ENCODE measurements at places on chromosomes 12 and 14. TPM values are rescaled to one million over a fixed set of nuclear protein-coding genes. Genes with fewer than 3 reads are reported as not detected.

GRCh38 chr14:31578266-31578665 lies 17.1 kb downstream of the NUBPL start:
- no peak overlapping the region for H3K4me3 ChIP-seq
- DNase-seq: no peak
- peak overlapping the region; percentile 48 for H3K27ac ChIP-seq
- no peaks in the 10 kb centered on the region for H3K27me3 ChIP-seq

- no peak overlapping the region for H3K4me3 ChIP-seq
- DNase-seq: no peak
- H3K27ac ChIP-seq: no peak overlapping the region
- H3K36me3 ChIP-seq: no peaks in the 10 kb centered on the region
- no peaks in the 10 kb centered on the region for H3K4me1 ChIP-seq
Measured at GRCh38 chr12:904010-904414, 45.5 kb downstream of the RAD52 start.

GRCh38 chr12:45938566-45938965 lies 51.8 kb downstream of the SCAF11 start:
- DNase-seq: no peak
- H3K36me3 ChIP-seq: no peaks in the 10 kb centered on the region
- no peaks in the 10 kb centered on the region for H3K27me3 ChIP-seq
- no peak overlapping the region for H3K4me3 ChIP-seq

- no peaks in the 10 kb centered on the region for H3K36me3 ChIP-seq
- no peak overlapping the region for H3K27ac ChIP-seq
- DNase-seq: no peak
- H3K4me1 ChIP-seq: no peaks in the 10 kb centered on the region
- no peaks in the 10 kb centered on the region for H3K27me3 ChIP-seq
Measured at GRCh38 chr12:51833448-51834227, 14.9 kb downstream of the FIGNL2 start.

- DNase-seq: peak; percentile 49
- no peak within 1 kb of the TSS for H3K27ac ChIP-seq
- H3K27me3 ChIP-seq: no peaks in the 10 kb centered on the region
- peak within 1 kb of the TSS; percentile 35 for H3K4me3 ChIP-seq
- H3K4me1 ChIP-seq: no peaks in the 10 kb centered on the region
- no peaks in the 10 kb centered on the region for H3K36me3 ChIP-seq
Measured at GRCh38 chr12:66188584-66189485, at the start of gene IRAK3. Gene IRAK3, plus strand, starts transcription at chr12:66189214. Its CDS starts 86 bp downstream, at chr12:66189300.

GRCh38 chr14:79742142-79742541 lies 469.2 kb downstream of the DIO2 start:
- no peaks in the 10 kb centered on the region for H3K4me1 ChIP-seq
- H3K4me3 ChIP-seq: no peak overlapping the region
- H3K27me3 ChIP-seq: no peaks in the 10 kb centered on the region
- H3K36me3 ChIP-seq: no peaks in the 10 kb centered on the region
- H3K27ac ChIP-seq: no peak overlapping the region

DNA sequence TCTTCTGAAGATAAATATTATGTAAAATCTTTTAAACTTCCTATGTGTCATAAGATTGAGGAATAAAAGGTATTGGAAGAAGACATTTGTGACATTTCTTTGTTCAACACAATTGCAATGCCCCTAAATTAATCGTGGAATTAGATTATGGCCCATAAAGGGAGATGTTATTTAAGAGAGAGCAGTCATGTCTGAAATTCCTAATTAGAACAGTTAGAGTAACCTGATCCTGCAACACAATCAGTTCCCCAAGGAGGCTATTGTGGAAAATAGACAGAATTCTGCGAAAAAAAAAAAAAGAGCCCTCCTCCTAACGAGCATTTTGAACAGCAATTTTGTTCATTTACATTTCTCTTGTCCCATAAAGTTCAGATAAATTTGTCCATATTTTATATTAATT lies 339.5 kb downstream of the PAWR start:
- DNase-seq: no peak
- no peaks in the 10 kb centered on the region for H3K36me3 ChIP-seq
- no peaks in the 10 kb centered on the region for H3K27me3 ChIP-seq
- no peaks in the 10 kb centered on the region for H3K4me1 ChIP-seq

DNA sequence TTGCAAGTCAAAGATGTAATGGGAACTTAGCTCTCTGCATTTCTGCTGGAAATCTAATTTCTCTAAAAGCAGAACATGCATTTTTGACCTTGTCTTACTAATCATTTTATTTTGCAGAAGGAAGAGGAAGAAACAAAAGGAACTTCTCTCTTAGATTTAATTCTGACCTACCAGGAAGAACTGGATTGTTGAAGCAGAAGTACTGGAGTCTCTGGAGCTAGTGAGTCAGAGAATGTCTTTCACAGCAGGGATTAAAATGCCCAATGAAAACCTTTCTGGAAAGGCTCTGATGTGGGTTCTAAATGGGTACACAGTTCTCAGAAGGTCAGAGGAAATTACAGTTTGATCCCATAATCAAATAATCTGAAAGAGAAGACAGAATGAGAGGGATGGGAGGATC lies 70.8 kb upstream of the GNG2 start:
- H3K4me1 ChIP-seq: no peaks in the 10 kb centered on the region
- no peaks in the 10 kb centered on the region for H3K27me3 ChIP-seq
- H3K4me3 ChIP-seq: no peak overlapping the region
- no peak overlapping the region for H3K27ac ChIP-seq

DNA sequence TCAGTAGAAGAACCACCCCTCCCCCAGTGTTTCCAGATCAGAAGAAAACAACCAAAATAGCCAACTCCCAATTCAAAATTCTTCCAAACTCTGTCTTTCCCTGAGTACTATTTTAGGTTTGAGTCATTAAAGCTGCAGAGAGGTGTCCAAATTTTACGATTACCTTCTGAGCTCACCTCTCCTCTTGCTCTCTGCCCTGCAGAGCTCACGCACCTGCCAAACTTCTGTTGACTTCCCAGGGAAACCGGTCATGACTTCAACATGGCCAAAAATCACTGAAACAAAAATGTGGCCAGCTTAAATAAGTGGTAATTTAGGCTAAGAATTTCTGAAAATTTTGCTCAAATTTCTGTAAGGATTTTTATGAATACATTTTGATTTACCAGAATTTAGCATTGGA lies 70.9 kb upstream of the OTX2 start:
- no peak overlapping the region for H3K4me3 ChIP-seq
- no peak for DNase-seq
- H3K4me1 ChIP-seq: no peaks in the 10 kb centered on the region
- H3K27me3 ChIP-seq: no peaks in the 10 kb centered on the region
- H3K27ac ChIP-seq: no peak overlapping the region

- H3K27ac ChIP-seq: no peak overlapping the region
- no peaks in the 10 kb centered on the region for H3K36me3 ChIP-seq
- H3K4me3 ChIP-seq: no peak overlapping the region
Measured at GRCh38 chr14:98799891-98800290, 472.1 kb downstream of the BCL11B start.

DNA sequence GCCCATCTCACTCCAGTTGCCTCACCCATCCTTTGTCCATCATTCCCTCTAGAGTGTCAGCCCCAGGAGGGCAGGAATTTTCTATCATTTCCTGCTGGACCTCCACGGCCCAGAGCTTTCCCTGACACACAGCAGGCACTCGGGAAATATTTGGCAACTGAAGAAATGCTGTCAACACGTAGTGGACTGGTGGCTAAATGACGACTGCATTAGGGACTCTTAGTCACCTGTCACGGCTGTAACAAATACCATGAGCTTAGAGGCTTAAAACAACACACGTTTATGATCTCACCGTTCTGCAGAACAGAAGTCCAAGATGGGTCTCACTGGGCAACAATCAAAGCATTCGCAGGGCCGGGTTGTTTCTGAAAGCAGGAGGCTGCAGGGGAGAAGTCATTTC lies 91.3 kb downstream of the PHETA1 start:
- no peaks in the 10 kb centered on the region for H3K36me3 ChIP-seq
- no peaks in the 10 kb centered on the region for H3K27me3 ChIP-seq
- H3K4me1 ChIP-seq: no peaks in the 10 kb centered on the region
- no peak overlapping the region for H3K27ac ChIP-seq

DNA sequence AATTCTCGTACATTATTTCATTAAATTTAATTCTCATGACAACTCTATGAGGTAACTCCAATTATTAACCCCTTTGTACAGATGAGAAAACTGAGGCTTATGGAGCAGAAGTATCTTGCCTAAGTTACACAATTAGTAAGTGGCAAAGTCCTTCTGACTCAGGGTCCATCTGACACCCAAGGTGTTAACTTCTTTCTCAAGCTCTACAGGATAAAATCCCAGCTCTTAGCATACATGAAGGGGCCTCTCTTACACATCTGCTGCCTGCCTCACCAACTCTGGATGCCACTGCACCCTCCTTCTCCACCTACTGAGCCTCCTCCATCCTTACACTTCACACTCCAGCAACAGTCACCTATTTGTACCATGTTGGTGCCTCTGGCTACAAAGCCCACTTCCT lies 4.3 kb upstream of the KRT72 start:
- no peaks in the 10 kb centered on the region for H3K4me1 ChIP-seq
- H3K36me3 ChIP-seq: no peaks in the 10 kb centered on the region
- H3K4me3 ChIP-seq: no peak overlapping the region
- no peak for DNase-seq
- H3K27ac ChIP-seq: no peak overlapping the region

DNA sequence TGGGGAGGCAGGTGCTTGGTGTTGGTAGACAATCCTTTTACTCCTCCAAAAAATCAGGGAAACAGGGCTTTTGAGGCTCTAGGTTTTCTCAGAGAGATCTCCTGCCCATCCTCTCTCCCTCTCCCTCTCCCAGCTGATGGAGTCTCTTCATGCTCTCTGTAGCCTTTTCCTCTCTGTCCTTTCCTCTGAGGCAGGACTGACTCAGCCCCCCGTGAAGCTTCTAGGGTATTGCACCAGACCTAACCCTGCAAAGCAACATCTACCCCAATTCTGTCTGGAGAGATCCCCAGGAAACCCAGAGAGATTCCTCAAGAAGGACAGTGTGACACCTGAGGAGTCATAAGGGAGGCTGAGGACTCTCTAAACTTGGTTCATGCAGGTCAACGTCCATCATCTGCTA lies 66.4 kb downstream of the CRACR2A start:
- H3K27me3 ChIP-seq: no peaks in the 10 kb centered on the region
- DNase-seq: no peak
- H3K4me1 ChIP-seq: peaks cover 9% of the 10 kb centered on the region

DNA sequence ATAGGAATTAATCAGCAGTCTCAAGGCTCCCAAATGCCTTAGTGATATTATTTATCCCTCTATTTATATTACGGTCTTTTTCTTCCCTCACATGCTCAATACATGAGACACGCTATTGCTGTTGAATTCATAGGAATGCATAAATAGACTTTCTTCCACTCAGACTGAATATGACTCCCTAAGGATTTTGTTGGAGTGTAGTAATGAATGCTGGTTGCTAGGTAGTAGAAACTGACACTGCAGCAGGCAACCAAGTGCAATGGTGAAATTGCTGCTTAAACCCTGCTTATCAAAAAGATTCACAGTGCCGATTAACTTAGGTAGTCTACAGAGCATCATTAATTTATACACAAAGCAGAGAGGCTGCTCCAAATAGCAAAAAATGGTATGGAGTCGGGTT lies 168.2 kb downstream of the KCNC2 start:
- H3K4me1 ChIP-seq: no peaks in the 10 kb centered on the region
- H3K27me3 ChIP-seq: no peaks in the 10 kb centered on the region
- DNase-seq: no peak

DNA sequence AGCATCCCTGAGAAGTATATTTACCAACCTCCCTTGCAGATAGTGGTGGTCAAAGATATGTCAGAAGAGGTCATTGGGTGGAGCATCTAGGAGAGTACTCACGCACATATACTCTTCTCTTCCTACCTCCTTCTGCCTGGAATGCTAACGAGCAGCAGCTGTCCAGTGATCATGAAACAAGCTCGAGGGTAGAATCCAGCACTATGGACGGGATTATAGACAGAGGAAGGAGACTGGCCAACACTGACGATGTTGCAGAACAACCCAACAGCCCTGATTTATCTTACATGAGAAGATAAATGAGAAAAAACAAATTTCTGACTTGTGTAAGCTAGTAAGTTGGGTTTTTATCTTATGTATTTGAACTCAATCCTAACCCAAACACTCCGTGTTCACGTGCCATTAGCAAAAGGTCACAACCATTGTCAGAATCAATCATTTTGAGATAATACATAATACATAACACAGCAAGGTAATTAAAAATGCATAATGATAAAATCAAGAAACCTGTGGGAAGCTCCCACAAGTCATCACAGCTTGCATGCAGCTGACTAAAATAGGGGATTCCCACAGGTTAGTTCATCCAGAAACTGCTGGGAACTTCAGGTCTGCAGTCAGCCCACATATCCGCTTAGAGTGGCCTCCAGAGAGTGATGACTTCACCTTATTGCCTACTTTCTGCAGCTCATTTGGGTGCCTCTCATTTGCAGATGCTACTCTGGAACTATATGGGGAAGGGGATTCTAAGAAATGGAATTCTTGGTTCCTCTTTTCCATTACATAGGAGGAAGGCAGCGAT lies 36.3 kb upstream of the STK38L start:
- H3K4me1 ChIP-seq: no peaks in the 10 kb centered on the region
- H3K4me3 ChIP-seq: no peak overlapping the region
- H3K27ac ChIP-seq: no peak overlapping the region
- no peak for DNase-seq

DNA sequence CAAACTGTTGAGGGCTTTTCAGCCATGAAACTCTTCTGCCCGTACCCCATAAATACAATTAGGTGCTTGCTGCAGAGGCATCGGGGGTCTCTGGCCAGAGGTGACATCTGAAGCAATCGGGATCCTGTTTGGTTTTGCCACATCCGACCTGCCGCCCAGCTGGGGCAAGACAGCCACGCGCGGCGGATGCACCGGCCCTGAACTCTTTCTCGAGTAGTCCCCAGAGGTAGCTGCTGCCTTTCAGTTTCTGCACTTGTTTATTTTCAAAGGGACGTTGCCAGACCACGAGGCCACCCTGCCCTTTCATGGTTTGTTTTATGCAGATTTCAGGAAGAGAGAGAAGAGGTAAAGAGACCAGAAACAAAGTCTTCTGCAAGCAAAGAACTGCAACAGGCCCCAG lies 10.6 kb upstream of the MLXIP start:
- peaks cover 23% of the 10 kb centered on the region for H3K4me1 ChIP-seq
- H3K36me3 ChIP-seq: no peaks in the 10 kb centered on the region
- no peaks in the 10 kb centered on the region for H3K27me3 ChIP-seq
- DNase-seq: peak; percentile 77
- H3K27ac ChIP-seq: peak overlapping the region; percentile 56

DNA sequence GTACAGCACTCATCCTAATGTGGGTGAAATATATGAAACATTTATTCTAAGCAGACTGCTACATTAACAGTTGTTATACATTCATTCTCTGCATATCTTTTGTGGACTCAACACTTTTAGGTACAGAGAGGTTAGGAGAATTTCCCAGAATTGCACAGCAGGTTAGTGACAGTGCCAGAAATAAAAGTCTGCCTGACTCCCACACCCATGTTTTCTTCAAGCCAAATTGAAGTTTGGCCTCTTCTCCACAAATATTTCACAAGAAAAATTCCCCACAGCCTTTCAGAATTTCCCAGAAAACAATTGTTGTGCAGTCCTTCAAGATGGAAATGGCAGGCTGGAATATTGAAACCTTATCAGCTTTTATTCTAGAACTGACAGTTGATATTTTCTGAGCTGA lies 464.8 kb downstream of the RAD51B start:
- no peak overlapping the region for H3K4me3 ChIP-seq
- H3K27me3 ChIP-seq: no peaks in the 10 kb centered on the region
- no peak overlapping the region for H3K27ac ChIP-seq
- no peaks in the 10 kb centered on the region for H3K36me3 ChIP-seq
- peaks cover 15% of the 10 kb centered on the region for H3K4me1 ChIP-seq

The LUM gene
- total RNA-seq: 160 TPM

The CCDC92 gene
- 13.9 TPM for total RNA-seq

The TMEM19 gene
- total RNA-seq: 8.9 TPM

The PTHLH gene
- 0.62 TPM for total RNA-seq

The SPTB gene
- 0.28 TPM for total RNA-seq

The KRT82 gene
- total RNA-seq: not detected

The FAM181A gene
- 0.77 TPM for total RNA-seq

The SLC2A13 gene
- total RNA-seq: 24.3 TPM

The CEP83 gene
- 15.5 TPM for total RNA-seq

The BATF gene
- total RNA-seq: 0.59 TPM

The LRCOL1 gene
- not detected for total RNA-seq

The FOXN4 gene
- not detected for total RNA-seq
